ENCODE measurements at places on chromosomes 7 and 10. TPM values are rescaled to one million over a fixed set of nuclear protein-coding genes. Genes with fewer than 3 reads are reported as not detected.

The C10orf90 gene
- not detected for polyA plus RNA-seq

The POLR3A gene
- 4.5 TPM for polyA plus RNA-seq

The GPR26 gene
- not detected for polyA plus RNA-seq

The CPEB3 gene
- 0.88 TPM for polyA plus RNA-seq

The UPK3BL1 gene
- 26.8 TPM for polyA plus RNA-seq

The OR2A5 gene
- not detected for polyA plus RNA-seq

The JAZF1 gene
- 4.7 TPM for polyA plus RNA-seq

The FGL2 gene
- polyA plus RNA-seq, result 2.5 TPM

The POM121L12 gene
- not detected for polyA plus RNA-seq

The AKR1C1 gene
- polyA plus RNA-seq, result 1.1 TPM

The CNPY1 gene
- polyA plus RNA-seq, result not detected

The SSC4D gene
- 0.31 TPM for polyA plus RNA-seq

The CHST3 gene
- not detected for polyA plus RNA-seq

The CUL1 gene
- polyA plus RNA-seq, result 45.3 TPM

The HECW1 gene
- not detected for polyA plus RNA-seq

The OIT3 gene
- polyA plus RNA-seq, result not detected

The OR2AE1 gene
- polyA plus RNA-seq, result not detected

The DPY19L1 gene
- polyA plus RNA-seq, result 0.75 TPM

The FAM237B gene
- not detected for polyA plus RNA-seq

The NPY gene
- polyA plus RNA-seq, result not detected

The PDE6C gene
- not detected for polyA plus RNA-seq

The ADIRF gene
- polyA plus RNA-seq, result 0.34 TPM

The ZNF804B gene
- not detected for polyA plus RNA-seq

The TMEM270 gene
- not detected for polyA plus RNA-seq

The TRIM50 gene
- not detected for polyA plus RNA-seq

The LIPN gene
- 0.22 TPM for polyA plus RNA-seq

The WASHC2C gene
- 4.2 TPM for polyA plus RNA-seq

The ASIC3 gene
- polyA plus RNA-seq, result not detected

The ANKRD2 gene
- not detected for polyA plus RNA-seq

The PDZD8 gene
- polyA plus RNA-seq, result 3.6 TPM

The COL13A1 gene
- polyA plus RNA-seq, result not detected

The RUFY2 gene
- 7.2 TPM for polyA plus RNA-seq

The LIPM gene
- not detected for polyA plus RNA-seq

The GATAD1 gene
- polyA plus RNA-seq, result 7.8 TPM

The KCP gene
- polyA plus RNA-seq, result not detected

The FAM13C gene
- polyA plus RNA-seq, result not detected

The PCDH15 gene
- polyA plus RNA-seq, result not detected

The LIPJ gene
- not detected for polyA plus RNA-seq

The STYXL1 gene
- 43.5 TPM for polyA plus RNA-seq

The LGI1 gene
- not detected for polyA plus RNA-seq

The CDH23 gene
- 2.0 TPM for polyA plus RNA-seq

The NRCAM gene
- 0.32 TPM for polyA plus RNA-seq

The LRRC27 gene
- 2.3 TPM for polyA plus RNA-seq

The EPHB6 gene
- 27.4 TPM for polyA plus RNA-seq

The LRMDA gene
- polyA plus RNA-seq, result not detected

The EGFR gene
- polyA plus RNA-seq, result not detected

The HOXA6 gene
- not detected for polyA plus RNA-seq

Measured in CD4-positive, alpha-beta memory T cell (primary cell).